Fibroblast of lung (primary cell): ENCODE measurements at places on chromosomes 11 and 22. TPM values are rescaled to one million over a fixed set of nuclear protein-coding genes. Genes with fewer than 3 reads are reported as not detected.

Gene OR52I2
- not detected in 2 replicates for polyA plus RNA-seq

Gene KRTAP5-10
- not detected in 2 replicates for polyA plus RNA-seq

Gene MS4A6E
- not detected in 2 replicates for polyA plus RNA-seq

Gene MMP13
- polyA plus RNA-seq: not detected in 2 replicates

Gene MUC2
- not detected in 2 replicates for polyA plus RNA-seq

Gene OR51B5
- 0.06 TPM in 1 of 2 replicates, not detected in the other for polyA plus RNA-seq

Gene GRAMD4
- 7.5 and 9.0 TPM in 2 replicates for polyA plus RNA-seq

Gene DRD2
- polyA plus RNA-seq: not detected in 2 replicates

Gene CDC42BPG
- 0.02 and 0.03 TPM in 2 replicates for polyA plus RNA-seq

Gene MN1
- polyA plus RNA-seq: 2.8 and 11.8 TPM in 2 replicates

Gene MYOD1
- not detected in 2 replicates for polyA plus RNA-seq

Gene RTN4RL2
- polyA plus RNA-seq: 0.27 and 0.43 TPM in 2 replicates

Gene MIOX
- polyA plus RNA-seq: 0.06 TPM in 1 of 2 replicates, not detected in the other

Gene C2CD2L
- polyA plus RNA-seq: 3.0 and 4.2 TPM in 2 replicates

Gene DDI1
- not detected in 2 replicates for polyA plus RNA-seq

Gene KRTAP5-1
- polyA plus RNA-seq: not detected in 2 replicates

Gene LIF
- polyA plus RNA-seq: 4.5 and 19.6 TPM in 2 replicates

Gene PGGHG
- 3.1 and 4.6 TPM in 2 replicates for polyA plus RNA-seq

Gene PUS3
- 15.3 and 16.0 TPM in 2 replicates for polyA plus RNA-seq

Gene NAV2
- polyA plus RNA-seq: 8.1 and 15.3 TPM in 2 replicates

Gene CCDC87
- polyA plus RNA-seq: 0.11 and 0.15 TPM in 2 replicates

Gene TMEM191B
- polyA plus RNA-seq: 0.42 TPM in 1 of 2 replicates, not detected in the other

Gene TSPAN18
- polyA plus RNA-seq: 0.09 and 0.15 TPM in 2 replicates

Gene CRACR2B
- polyA plus RNA-seq: 0.11 and 0.82 TPM in 2 replicates

Gene CLTCL1
- 4.2 and 6.5 TPM in 2 replicates for polyA plus RNA-seq

Gene ADM
- polyA plus RNA-seq: 546 and 989 TPM in 2 replicates

Gene CYTH4
- polyA plus RNA-seq: 0.12 TPM in 1 of 2 replicates, not detected in the other

Gene OR51I1
- polyA plus RNA-seq: not detected in 2 replicates

Gene OR52K2
- polyA plus RNA-seq: not detected in 2 replicates

Gene SLC5A1
- polyA plus RNA-seq: not detected in 2 replicates
